Activated CD4-positive, alpha-beta memory T cell treated with anti-CD3 and anti-CD28 coated beads for 36 hours (primary cell): ENCODE measurements at places on chromosomes 6 and 20.

DNA sequence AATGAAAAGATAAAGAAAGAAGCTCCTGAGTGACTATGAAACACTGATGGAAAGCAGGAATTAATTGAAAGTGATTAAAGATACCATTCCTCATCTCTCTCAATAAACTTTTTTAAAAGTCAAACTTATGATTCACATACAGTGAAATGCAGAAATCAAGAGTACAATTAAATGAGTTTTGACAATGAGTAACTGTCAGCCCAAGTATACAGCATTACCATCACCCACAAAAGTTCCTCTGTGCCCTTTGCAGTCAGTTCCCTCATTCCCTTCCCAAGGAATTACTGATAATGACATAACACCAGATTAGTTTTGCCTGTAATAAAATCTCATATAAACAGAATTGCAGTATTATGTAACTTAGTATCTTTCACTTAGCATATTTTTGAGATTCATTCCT, 44.5 kb downstream of the ATG5 start:
- DNase-seq, result no peak

GRCh38 chr20:53819973-53820451, 226.4 kb upstream of the ZNF217 start:
- DNase-seq, result no peak

GRCh38 chr6:89251170-89251569, 34.0 kb upstream of the GABRR1 start:
- DNase-seq, result no peak

GRCh38 chr20:42705550-42705949, 484.2 kb downstream of the PTPRT start:
- no peak for DNase-seq

DNA sequence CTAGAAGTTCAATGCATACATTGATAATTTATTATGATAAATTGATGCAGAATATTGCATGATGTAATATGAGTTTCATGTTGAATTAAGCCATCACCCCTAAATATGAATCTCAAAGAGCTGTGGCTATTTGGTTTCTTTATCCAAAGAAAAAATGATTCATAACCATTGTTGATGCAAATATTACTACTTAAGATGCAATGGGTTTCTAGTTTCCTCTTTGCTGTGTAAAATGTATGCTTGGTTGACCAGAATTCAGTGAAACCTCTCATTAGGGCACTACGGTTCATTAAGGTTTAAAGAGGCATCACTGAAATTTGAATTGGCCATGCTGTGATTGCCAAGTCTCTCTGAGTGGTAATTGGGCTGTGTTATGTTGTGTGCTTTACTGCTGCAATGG, 492.5 kb upstream of the FLRT3 start:
- no peak for DNase-seq

GRCh38 chr6:20540683-20541082, 6.4 kb downstream of the CDKAL1 start:
- DNase-seq, result no peak

DNA sequence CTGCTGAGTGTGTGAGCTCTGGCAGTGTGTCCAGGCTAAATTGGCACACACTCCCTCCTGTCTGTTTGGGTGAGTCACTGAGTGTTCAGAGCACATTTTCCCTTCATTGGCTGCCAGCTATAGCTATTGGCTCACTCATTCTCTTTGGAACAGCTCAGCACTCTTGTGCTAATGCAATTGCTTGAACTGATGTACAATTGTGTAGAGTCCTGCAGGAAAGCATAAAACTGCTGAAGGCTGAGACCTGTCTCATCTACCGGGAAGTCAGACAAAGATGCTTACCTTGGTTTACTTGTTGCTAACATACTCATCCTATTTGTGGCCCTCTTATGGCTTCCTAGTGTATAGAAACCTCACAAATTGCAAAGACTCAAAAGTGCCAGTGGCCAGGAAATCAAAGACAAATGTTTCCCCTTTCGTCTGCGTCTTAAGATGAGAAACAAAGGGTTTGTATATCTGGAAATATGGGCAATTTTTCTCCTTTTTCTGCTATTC, 351.0 kb downstream of the BCKDHB start:
- DNase-seq, result no peak

- peak; percentile 75 for DNase-seq
Observed at GRCh38 chr6:11224252-11224965, 8.1 kb downstream of the NEDD9 start.

- no peak for DNase-seq
Observed at GRCh38 chr20:49286689-49287551, 9.1 kb upstream of the ZNFX1 start.

DNA sequence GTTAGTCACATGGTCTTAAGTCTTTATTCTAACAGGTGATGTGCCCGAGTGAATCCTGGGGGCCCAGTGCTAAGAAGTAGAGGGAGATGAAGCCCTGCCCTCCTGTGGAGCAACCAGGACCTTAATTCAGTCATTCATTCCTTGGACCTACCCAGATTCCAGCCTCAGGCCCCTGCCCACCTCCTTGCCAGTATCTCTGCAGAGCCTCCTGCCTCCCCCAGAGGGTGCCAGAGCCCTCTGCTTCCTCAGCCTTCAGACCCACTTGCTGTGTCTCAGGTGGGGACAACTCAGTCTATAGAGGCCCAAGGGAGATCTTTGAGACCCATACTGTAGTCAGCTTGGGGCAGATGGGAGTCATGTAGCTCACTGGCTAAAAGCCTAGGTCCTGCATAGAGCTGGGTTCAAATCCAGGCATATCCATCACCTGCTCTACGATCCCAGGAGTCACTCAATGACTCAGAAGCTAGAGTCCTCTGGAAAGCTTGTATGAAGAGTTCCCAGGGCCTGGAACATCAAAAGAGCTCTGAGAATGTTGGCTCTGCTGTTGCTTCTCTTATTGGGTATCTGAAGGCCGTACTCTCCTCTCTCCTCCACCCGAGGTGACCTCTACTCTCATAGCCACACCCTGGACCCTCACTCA, 3.9 kb upstream of the SIGLEC1 start:
- peak; percentile 42 for DNase-seq

- peak; percentile 29 for DNase-seq
Observed at GRCh38 chr6:24950218-24950941, 14.6 kb upstream of the RIPOR2 start.

- no peak for DNase-seq
Observed at GRCh38 chr20:44768256-44768655, 22.6 kb downstream of the KCNK15 start.

GRCh38 chr6:79077715-79078074, 359 bp downstream of the PHIP start:
- peak; percentile 62 for DNase-seq

DNA sequence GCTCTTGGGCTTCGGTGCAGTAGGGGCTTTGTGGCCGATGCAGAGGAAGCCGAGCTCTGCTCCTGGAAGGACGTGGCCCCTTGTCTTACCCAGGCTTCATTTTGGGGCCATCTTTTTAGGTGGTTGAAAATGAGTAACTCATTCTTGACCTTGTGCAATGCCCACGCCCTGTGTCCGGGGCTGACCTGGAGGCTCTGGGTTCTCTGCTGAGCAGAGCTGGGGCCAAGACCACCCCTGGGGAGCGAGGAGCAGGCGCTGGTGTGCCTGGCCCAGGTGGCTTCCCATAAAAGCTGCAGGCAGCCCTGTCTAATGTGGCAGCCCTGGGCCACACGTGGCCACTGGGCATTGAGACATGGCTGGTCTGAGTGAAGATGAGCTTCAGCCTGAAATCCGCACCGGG, 25.7 kb downstream of the NTSR1 start:
- peak; percentile 5 for DNase-seq

DNA sequence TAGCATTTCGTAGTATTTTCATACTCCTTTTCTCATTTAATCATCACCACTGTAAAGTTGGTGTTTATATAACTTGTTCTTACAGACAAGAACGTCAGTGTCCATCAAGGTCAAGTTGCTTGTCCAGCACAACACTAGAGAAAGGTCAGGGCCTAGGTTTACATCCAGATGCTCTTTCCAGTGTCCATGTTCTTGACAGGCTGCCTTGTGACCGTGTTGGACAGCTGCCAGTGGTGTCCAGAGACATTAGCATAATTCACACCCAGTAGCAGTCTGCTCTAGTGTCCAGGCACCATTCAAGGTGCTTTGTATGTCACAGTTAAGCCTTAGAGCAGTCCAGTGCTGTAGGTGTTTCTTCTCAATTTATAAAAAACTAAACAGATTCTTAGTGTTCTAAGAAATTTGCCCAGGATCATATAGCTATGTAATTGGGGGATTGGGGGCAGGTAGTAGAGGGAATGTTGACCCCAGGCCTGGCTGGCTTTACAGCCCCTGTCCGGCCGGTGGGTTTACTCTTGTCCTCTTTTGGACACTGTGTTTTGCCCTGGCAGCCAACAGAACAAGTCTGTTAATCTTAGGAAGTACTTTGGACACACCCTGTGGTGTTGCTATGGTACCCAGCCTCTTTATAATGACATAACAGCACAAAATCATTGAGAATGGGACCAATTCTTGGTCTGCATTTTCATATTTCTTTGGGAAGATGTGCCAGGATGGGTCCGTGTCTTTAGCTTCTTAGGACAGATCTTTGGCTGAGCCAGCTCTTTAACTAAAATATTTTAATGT, 8.0 kb downstream of the STK35 start:
- DNase-seq, result no peak

GRCh38 chr6:15904651-15905376, 224.1 kb upstream of the MYLIP start:
- no peak for DNase-seq

- no peak for DNase-seq
Observed at GRCh38 chr6:105645156-105645555, 242.3 kb upstream of the PREP start.
